NCI-H1092 treated with DMSO at 0.1 percent for 48 hours (cell line): ENCODE measurements at places on chromosomes 7 and 10.

DNA sequence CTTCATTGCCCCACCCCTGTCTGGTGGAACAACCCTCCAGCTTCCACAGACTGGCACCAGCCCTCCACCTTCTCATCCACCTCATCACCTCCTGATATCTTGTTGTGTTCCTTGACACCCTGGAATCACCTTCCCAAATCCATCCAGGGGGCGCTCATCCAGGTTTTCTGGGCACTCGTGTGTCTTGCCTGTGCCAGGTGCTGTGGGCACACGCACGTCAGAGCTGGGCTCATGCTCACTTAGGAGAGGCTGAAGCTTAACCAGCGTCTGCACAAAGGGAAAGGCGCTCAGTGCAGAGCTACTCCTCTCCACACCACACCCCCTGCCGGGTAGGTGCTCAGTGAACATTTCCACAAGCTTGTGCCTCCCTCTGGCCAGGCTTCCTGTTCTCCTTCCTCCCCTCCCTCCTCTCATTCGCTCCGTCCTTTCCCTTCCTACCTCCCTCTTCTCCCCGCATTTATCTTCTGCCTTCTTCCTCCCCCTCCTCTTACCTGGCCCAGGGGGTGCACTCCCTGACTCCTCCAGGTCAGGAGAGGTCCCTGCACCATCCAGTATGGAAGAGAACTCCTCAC is 4.8 kb downstream of the ADCYAP1R1 start:
- peak; percentile 44 for DNase-seq

GRCh38 chr10:116771959-116772585 is 29.7 kb upstream of the HSPA12A start:
- DNase-seq: no peak

DNA sequence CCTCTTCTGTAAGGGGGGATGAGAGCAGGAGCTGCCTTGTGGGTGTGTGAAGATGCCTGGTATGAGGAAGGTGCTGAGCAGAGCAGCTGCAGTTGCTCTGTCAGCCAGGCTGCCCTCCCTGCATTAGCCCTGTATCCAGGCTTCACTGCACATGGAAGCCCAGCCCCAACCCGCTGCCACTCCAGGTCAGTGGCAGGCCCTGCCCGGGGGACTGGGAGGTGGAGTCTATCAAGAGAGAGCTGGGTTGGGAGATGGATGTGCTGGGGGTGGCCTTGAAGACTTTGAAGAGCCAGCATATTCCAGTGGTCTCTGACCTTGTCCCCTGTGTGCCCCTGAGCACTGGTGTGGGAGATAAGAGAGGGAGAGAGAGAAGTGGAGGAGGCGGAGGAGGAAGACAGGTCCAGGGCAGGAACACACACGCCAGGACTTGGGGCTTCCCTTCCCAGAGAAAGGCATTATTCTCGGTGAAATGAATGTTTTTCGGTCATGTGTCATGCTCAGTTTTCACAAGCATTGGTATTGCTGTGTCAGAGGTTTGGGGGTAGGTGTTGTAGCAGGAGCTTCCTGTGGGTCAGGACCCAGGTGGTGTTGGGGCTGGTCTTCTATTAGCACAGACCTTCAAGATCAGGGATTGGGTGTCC is 2.6 kb downstream of the PPIF start:
- DNase-seq: no peak

- DNase-seq: no peak
Measured at GRCh38 chr7:19957664-19958063, 184.2 kb upstream of the TMEM196 start.

DNA sequence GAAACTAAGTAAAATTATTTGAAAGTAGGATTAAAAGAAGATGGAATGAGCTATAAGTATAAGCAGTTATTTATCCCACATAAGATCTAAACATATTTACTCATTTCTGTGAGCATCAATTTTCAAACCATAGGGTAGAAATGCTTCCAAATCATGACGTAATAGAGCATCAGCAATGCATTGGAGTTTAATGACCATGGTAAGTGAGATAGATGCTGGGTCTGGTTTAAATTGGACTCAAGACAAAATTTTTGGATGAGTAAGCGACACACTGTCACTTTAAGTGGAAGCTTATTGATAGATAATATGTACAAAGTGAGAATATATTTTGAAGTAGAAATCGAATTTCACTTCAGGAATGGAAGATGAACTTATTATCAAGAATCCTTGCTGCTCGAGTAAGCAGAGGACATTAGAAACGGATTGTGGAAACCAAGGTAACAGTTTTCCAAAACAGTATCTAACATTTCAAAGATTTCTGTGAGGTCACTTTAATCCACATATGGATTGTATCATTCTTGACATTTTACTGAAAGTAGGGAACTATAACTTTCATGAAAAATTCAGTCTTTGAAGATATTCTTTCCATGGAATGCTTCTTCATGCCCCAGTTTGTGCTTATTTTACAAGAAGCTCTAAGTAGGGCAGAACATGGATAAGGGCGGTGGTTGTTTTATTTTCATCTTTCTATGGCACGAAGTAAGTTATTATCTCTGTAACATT is 85.8 kb downstream of the AGMO start:
- no peak for DNase-seq

DNA sequence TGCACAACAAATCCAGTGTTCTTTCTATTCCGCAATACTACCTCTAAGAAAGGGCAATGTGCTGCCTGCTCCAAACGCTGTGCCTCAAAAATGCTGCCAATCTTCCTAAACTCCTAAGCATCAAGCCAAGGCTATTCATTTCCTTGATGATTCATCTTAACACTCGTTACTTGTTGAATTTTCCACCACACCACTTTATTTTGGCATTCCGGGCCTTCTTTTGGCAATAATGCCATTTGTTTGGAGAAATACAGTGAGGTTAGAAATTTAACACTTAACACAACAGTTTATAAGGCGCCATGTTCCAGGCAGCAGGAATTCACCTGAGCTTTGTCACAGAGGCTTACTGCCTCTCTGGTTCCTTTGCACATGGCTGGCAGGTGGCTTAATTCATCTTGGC is 82.6 kb upstream of the ABCB5 start:
- DNase-seq: no peak

DNA sequence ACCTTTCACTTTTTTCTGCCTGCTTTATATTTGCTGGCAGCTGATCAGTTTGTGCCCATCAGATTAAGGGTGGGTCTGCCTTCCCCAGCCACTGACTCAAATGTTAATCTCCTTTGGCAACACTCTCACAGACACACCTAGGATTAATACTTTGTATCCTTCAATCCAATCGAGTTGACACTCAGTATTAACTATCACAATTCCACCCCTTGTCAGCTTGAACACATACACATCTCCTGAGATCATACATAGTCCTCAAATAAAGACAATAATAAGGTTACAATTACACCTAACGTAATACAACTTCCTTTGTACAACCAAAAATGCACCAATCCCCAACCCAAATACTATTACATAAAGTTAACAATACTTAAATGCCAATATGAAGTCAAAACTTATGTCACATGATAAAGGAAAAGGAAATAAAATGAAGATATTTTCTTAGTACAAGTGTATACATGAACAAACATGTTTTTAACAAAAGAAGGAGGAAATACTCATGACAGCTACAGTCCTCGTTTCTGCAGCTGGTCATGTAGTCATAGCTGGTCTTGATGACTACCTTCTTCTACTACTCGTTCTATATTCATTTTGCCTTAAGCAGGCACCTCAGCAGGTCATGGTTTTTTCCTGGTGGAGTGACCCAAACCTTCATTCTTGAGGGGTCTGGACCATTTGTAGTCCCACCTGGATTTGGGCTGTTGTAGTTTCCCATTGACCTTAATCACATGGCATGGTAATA is 96.7 kb upstream of the CABCOCO1 start:
- DNase-seq: no peak

DNA sequence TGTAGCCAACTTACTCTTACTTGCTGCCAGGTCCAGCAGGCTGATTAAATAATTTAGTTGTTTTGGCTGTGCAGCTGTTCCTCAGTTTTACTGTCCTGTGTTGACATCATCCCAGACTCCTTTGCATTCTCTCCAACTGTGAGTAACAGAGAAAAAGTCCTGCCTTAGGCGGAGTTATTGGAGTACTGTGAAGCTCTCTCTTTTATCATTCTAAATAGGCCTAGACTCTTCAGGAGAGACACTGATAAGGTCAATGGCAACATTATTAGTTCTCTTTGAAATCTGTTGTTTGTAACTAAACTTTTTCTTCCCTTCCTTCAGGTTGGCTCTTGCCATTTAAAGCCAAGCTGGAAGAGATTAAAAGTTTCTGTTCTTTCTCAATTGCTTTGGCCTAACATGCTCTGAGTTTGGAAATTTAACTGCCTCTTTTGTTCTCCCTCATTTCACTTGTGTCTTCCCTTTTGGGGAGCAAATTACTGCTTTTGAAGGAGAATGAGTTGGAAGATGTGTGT is 215.7 kb upstream of the CSTF2T start:
- DNase-seq: no peak

DNA sequence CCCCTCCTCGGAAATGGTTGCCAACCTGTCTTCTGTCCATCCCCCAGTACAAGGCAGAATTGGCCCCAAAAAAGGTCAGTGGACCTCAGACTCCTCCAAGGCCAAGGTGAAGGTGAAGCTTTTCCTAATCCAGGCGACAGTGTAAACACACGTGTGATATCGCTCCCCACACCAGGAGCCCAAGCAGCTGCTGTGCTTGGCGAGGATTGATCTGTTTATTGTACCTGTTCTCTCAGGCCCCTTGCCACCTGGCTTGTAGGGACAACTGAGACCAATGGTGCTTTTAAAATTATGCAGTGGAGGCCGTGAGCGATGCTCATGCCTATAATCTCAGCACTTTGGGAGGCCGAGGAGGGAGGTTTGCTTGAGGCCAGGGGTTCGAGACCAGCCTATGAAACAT is 66.1 kb upstream of the GTF2IRD1 start:
- no peak for DNase-seq

DNA sequence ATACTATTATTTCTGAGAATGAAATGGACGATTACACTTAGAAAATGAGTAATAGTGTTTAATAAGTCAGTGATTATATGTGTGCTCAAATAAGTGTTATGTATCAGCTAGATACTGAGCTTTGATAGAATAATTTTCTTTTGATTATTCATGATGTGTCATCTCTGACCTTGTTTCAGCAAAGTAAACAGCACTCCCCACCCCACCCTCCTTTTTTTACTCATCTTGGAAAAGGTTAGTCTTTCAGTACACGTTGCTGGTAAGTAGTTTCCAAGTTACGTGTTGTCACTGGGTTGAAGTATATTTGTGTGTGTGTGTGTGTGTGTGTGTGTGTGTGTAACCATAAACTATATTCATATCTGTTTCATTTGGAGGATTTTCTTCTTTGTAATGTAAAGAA is 84.1 kb downstream of the GNAI1 start:
- DNase-seq: no peak

DNA sequence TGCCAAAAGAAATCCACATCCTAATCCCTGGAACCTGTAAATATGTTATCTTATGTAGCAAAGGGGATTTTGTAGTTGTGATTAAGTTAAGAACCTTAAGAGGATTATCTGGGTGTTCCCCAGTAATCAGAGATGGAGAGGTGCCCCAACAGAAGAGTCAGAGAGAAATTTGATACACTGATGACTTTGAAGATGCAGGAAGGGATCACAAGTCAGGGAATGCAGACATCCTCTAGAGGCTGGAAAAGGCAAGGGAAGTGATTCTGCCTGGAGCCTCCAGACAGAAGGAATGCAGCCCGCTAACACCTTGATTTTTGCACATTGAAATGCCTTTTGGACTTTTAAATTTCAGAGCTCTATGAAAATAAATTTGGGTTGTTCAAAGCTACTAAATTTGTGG is 531.7 kb downstream of the DNAJB9 start:
- no peak for DNase-seq

- DNase-seq: no peak
Measured at GRCh38 chr7:158358926-158359645, 228.5 kb downstream of the PTPRN2 start.

DNA sequence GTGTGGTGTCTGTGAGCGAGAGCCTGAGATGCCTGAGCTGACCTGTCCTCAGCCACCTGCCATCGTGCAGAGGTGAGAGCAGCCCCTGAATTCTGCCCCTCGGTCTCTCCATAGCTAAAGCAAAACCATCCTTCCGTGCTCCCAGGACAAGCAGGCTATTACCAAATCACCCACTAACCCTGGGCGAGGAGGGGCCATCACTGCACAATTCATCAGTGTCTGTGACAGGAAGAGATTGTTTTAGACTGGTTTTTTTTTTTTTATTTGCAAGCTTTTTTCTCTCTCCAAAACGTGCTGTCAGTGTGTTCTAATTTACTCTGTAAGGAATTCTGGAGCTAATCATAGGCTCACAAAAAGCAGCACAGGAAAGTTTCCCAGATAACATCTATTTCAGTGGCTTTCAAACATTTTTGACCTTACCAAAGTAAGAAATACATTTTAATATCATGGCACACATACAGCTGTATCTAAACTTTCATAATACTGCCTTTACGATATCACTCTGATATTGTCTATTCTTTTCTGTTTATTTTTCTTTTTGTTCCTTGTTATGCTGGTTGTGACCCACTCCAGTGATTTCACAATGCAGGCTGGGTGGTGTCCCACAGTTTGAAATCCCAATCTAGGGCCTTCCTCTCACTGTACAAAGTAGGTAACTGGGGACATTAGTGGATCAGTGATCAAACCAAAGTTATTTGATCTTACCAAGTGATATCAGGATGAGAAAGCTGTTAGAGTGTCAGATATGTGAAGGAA is 62.8 kb downstream of the EGFR start:
- no peak for DNase-seq

GRCh38 chr10:35570397-35570796 is 34.7 kb upstream of the GJD4 start:
- DNase-seq: no peak

DNA sequence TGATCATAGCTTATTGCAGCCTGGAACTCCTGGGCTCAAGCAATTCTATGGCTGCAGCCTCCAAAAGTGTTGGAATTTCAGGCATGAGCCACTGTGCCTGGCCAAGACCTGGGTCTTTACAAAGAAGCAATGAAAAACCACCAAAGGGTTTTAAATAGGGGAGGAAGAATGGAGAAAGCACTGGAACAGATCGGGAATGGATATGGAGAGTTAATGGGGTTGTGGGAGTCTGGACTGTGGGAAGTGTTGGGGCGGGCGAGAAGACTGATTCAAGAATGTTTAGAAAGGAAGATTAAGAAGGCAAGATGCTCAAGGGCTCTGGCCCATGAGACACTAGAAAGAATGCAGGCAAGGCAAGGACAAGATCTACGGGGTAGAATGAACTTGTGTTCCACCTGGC is 98.5 kb downstream of the CARD11 start:
- DNase-seq: no peak

DNA sequence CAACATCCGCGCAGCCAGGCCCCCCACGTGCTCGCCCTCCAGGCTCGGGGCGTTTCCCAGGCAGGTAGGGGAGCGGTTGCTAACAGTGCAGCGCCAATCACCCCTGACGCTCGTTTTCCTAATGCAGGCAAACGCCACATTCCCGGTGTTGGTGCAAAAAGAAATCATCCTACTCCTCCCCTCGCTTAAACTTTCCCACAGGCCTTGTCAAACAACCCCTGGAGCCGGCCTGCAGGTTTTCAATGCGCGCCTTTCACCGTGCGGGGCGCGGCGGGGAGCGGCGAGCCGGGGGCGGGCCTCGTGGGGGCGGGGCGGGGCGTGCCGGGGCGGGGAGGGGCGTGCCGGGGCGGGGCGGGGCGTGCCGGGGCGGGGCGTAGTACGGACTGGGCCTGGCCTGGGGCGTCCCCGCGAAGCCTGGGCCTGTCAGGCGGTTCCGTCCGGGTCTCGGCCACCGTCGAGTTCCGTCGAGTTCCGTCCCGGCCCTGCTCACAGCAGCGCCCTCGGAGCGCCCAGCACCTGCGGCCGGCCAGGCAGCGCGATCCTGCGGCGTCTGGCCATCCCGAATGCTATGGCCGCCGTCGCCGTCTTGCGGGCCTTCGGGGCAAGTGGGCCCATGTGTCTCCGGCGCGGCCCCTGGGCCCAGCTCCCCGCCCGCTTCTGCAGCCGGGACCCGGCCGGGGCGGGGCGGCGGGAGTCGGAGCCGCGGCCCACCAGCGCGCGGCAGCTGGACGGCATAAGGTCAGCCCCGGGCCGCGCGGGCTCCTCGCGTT is at the start of gene ECHDC3:
ECHDC3 (plus strand) TSS at position 374 of the 770 bp plus-strand sequence; CDS start at position 569, 195 bp downstream.
- peak; percentile 11 for DNase-seq
